ENCODE measurements at places on chromosomes 1 and 21. TPM values are rescaled to one million over a fixed set of nuclear protein-coding genes. Genes with fewer than 3 reads are reported as not detected.

GRCh38 chr1:201216395-201217085, 25.9 kb downstream of the IGFN1 start:
- peak; percentile 47 for DNase-seq

The CA6 gene
- not detected for total RNA-seq

- no peak for DNase-seq
Observed at GRCh38 chr1:48644190-48644900, 132.3 kb downstream of the BEND5 start.

DNA sequence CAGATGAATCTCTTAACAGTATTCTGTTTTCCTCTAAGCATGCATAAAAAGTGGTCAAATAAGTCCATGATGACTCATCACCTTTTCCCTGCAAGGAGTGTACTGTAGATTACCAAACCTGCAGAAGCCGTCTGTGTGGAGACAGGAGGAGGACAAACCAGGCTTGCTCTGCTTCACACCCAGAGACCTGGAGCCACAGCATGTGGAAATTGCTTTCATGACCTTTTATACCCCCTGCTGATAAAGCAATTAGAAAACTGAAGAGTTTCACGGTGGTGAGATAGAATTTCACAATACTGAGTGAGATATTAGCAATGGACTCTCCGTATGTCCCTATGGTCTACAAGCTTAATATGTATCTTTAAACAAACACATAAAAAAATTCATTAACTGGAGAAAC, 9.4 kb downstream of the CORT start:
- no peak for DNase-seq

DNA sequence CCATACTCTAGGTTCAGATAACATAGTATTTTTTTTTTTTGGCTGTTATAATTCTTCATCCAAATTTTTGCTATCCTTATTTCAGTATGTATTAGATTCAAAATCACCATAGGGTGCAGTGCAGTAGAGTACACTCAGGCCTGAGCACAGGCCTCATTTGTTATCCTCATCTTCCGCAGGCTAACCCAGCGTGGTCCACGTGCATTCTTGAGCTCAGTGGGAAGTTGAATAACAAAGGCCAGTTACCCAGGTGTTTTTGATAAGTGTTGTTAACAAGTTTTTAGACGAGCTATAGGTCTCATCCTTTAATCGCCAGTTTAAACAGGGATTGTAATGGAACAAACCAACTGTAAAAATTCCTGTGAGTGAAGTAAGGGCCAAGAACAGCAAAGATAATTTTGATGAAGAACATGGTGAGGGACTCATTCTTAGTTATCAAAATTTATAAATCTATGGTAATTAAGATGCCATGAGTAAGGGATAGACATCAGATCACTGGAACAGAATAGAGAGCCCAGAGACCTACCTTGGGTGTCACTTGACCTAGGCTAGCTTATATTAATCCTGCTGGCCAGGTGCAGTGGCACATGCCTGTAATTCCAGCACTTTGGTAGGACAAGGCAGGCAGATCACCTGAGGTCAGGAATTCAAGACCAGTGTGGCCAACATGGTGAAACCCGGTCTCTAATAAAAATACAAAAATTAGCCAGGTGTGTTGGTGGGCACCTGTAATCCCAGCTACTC, 22.0 kb downstream of the FLVCR1 start:
- peak; percentile 67 for DNase-seq

GRCh38 chr1:27643600-27644368, 8.8 kb upstream of the FGR start:
- DNase-seq, result peak; percentile 93

DNA sequence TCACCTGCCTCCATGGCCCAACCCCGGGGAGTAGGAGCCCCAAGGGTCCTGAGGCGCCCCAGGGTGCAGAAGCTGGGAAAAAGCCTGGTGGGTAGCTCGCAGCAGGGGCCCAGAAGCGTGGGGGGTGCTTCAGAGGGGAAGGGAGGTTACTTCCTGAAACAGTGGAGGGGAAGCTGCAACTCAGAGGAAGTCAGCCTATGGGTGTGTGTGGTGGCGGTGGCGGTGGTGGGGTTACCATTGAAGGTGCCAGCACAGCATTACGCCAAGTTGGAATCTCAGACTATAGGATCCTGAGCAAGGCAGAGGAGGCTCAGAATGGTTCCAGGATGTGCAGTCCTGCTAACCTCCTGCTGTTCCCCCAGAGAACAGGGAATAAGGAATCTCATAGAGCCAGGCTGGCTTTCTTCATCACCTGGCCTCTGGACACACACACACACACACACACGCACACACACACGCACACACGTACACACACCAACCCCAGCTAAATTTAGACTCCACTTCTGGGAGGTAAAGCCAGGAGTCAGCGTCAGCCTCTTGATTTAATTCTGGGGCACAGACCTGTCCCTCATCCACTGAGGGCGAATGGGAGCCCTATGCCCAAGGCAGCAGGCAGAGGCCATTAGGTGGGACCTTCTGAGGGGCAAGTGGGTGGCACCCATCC, 1.3 kb downstream of the DENND4B start:
- no peak for DNase-seq

The PLA2G2A gene
- 0.50 TPM for total RNA-seq

The TMEM200B gene
- total RNA-seq, result 36.0 TPM

The CFAP74 gene
- 0.57 TPM for total RNA-seq

- peak; percentile 63 for DNase-seq
Observed at GRCh38 chr1:100360790-100361510, 8.6 kb downstream of the CDC14A start.

The FCRL1 gene
- not detected for total RNA-seq

GRCh38 chr1:164058198-164058597, 500.8 kb upstream of the PBX1 start:
- no peak for DNase-seq

All from endodermal cell (in vitro differentiated cells).